ENCODE measurements at places on chromosomes 7 and 10. TPM values are rescaled to one million over a fixed set of nuclear protein-coding genes. Genes with fewer than 3 reads are reported as not detected.

MYH16 gene
- polyA plus RNA-seq = not detected

FHIP2A gene
- 9.6 TPM for polyA plus RNA-seq

SSMEM1 gene
- polyA plus RNA-seq = not detected

ELFN1 gene
- not detected for polyA plus RNA-seq

TMEM184A gene
- not detected for polyA plus RNA-seq

All from CD14-positive monocyte (primary cell).